ENCODE measurements at places on chromosomes 7 and 10.

GRCh38 chr10:113899952-113900598, 45.6 kb downstream of the NHLRC2 start:
- no peak overlapping the region for H3K4me3 ChIP-seq
- H3K27ac ChIP-seq: no peak overlapping the region
- H3K4me1 ChIP-seq: no peaks in the 10 kb centered on the region
- no peaks in the 10 kb centered on the region for H3K27me3 ChIP-seq
- peaks cover 60% of the 10 kb centered on the region for H3K36me3 ChIP-seq
- DNase-seq: no peak

GRCh38 chr10:49123981-49124950, 8.9 kb upstream of the VSTM4 start:
- no peak overlapping the region for H3K4me3 ChIP-seq
- no peaks in the 10 kb centered on the region for H3K27me3 ChIP-seq
- no peak for DNase-seq
- H3K36me3 ChIP-seq: no peaks in the 10 kb centered on the region
- H3K27ac ChIP-seq: no peak overlapping the region

DNA sequence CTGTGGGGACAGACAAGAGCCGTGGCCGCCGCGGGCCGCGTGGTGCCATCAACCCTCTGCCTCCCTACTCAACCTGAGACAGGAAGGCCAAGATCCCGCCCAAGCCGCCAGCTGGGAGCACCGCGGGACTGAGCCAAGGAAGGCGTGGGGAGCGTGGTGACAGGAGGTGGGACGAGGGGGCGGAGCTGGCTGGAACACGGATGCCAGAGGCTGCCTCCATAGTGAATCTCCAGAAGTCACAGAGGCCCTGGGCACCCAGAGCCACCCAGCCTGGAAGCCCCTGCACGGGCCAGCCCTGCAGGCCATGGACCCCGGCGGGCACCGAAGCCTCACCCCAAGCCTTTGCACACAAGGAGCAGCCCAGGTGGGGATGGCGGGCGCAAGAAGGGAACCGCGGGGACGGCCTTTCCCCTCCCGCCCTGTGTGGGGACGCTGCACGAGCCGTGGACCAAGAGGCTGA, 18.1 kb upstream of the DPYSL4 start:
- H3K4me3 ChIP-seq: no peak overlapping the region
- no peaks in the 10 kb centered on the region for H3K36me3 ChIP-seq
- H3K27ac ChIP-seq: no peak overlapping the region
- H3K4me1 ChIP-seq: no peaks in the 10 kb centered on the region
- peak; percentile 31 for DNase-seq
- peaks cover 15% of the 10 kb centered on the region for H3K27me3 ChIP-seq

- H3K27ac ChIP-seq: no peak overlapping the region
- H3K36me3 ChIP-seq: no peaks in the 10 kb centered on the region
- no peaks in the 10 kb centered on the region for H3K4me1 ChIP-seq
- H3K4me3 ChIP-seq: no peak overlapping the region
Observed at GRCh38 chr7:85713171-85713570, 526.3 kb upstream of the SEMA3D start.

DNA sequence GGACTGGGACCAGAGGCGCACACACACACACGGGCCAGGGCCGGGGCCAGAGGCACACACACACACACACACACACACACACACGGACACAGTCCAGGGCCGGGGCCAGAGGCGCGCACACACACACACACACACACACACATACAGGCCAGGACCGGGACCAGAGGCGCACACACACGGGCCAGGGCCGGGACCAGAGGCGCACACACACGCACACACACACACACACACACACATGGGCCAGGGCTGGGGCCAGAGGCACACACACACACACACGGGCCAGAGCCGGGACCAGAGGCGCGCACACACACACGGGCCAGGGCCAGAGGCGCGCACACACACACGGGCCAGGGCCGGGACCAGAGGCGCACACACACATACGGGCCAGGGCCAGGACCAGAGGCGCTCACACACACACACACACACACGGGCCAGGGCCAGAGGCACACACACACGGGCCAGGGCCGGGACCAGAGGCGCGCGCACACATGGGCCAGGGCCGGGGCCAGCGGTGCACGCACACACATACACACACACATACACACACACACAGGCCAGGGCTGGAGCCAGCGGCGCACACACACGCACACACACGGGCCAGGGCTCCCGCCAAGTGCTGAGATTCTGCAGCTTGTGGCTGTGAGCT, 268.8 kb downstream of the ELFN1 start:
- peaks cover 9% of the 10 kb centered on the region for H3K4me1 ChIP-seq
- H3K4me3 ChIP-seq: peak overlapping the region; percentile 50
- H3K27ac ChIP-seq: no peak overlapping the region
- H3K27me3 ChIP-seq: no peaks in the 10 kb centered on the region
- peak; percentile 51 for DNase-seq

GRCh38 chr10:113301342-113301984, 251.4 kb upstream of the HABP2 start:
- H3K27me3 ChIP-seq: no peaks in the 10 kb centered on the region
- no peak for DNase-seq
- no peaks in the 10 kb centered on the region for H3K36me3 ChIP-seq
- H3K4me1 ChIP-seq: no peaks in the 10 kb centered on the region
- H3K4me3 ChIP-seq: no peak overlapping the region
- no peak overlapping the region for H3K27ac ChIP-seq

DNA sequence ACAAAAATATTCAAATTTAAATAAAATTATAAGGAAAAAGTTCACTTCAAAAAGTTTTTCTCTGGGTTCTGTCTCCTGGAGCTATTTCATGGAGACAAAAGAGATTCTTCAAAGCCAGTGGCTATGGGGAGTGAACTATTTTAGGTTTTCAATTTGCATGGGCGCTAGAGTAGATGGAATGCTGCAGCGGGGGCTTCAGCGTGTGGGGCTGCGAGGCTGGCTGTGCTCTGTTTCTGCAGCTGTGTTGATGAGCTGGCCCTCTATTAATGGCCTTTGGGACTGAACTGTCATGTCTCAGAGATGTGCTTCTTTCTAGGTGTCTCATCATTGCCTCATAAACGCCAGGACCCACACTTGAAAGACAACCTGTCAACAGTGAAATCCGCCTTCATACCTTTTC, 108.4 kb upstream of the NPY start:
- no peaks in the 10 kb centered on the region for H3K27me3 ChIP-seq
- no peak overlapping the region for H3K27ac ChIP-seq
- no peaks in the 10 kb centered on the region for H3K4me1 ChIP-seq
- no peak for DNase-seq
- no peak overlapping the region for H3K4me3 ChIP-seq

DNA sequence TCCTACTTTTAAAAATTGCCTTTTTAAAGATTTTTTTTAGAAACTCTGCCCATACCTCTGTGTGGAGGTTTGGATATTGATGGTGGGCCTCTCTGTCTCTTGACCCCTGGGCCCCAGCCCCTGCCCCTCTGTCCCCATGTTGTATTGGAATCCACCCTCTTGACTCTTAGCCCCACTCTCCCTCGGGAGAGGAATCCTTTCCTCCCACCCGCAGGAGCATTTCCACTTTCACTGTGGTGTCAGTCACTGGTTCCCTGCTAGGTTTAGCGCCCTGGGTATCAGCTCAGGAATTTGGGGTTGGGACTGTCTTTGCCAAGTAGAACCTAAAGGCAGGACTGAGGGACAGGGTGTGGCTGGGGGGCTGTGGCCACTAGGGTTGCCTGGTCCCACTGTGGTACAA, 10.1 kb downstream of the PFKFB3 start:
- no peak overlapping the region for H3K4me3 ChIP-seq
- no peak for DNase-seq
- peaks cover 55% of the 10 kb centered on the region for H3K36me3 ChIP-seq
- no peak overlapping the region for H3K27ac ChIP-seq
- H3K27me3 ChIP-seq: no peaks in the 10 kb centered on the region

DNA sequence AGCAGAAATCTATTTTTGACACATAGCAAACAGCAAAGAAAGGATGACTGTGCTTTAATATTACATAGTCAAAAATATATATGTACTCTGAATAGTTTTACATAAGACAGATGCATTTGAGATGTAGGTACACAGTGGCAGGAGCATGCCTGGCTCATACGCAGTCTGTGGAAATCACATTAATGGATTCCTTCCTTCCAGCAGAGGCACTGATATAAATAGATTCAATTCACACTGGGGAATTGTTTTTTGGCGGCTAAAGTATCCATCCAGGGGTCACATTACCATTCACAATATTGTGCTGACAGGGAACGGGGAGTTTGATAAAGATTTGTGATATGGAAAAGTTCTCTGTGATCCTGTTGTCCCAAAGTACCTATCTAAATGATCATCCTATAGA, 72.5 kb upstream of the AGR3 start:
- H3K4me1 ChIP-seq: no peaks in the 10 kb centered on the region
- DNase-seq: no peak
- H3K36me3 ChIP-seq: no peaks in the 10 kb centered on the region
- no peak overlapping the region for H3K27ac ChIP-seq
- H3K27me3 ChIP-seq: no peaks in the 10 kb centered on the region
- no peak overlapping the region for H3K4me3 ChIP-seq

- no peak overlapping the region for H3K27ac ChIP-seq
- H3K27me3 ChIP-seq: no peaks in the 10 kb centered on the region
- H3K36me3 ChIP-seq: no peaks in the 10 kb centered on the region
- H3K4me3 ChIP-seq: no peak overlapping the region
- no peak for DNase-seq
Observed at GRCh38 chr7:85710960-85711359, 524.1 kb upstream of the SEMA3D start.

GRCh38 chr7:11650030-11650429, 182.0 kb downstream of the THSD7A start:
- H3K4me3 ChIP-seq: no peak overlapping the region
- no peaks in the 10 kb centered on the region for H3K27me3 ChIP-seq
- no peak for DNase-seq
- H3K36me3 ChIP-seq: no peaks in the 10 kb centered on the region
- no peaks in the 10 kb centered on the region for H3K4me1 ChIP-seq

- no peaks in the 10 kb centered on the region for H3K4me1 ChIP-seq
- H3K4me3 ChIP-seq: no peak overlapping the region
- H3K27ac ChIP-seq: no peak overlapping the region
Observed at GRCh38 chr10:123252779-123253178, 98.6 kb downstream of the BUB3 start.

GRCh38 chr10:70206762-70207161, 26.5 kb downstream of the PPA1 start:
- peaks cover 97% of the 10 kb centered on the region for H3K36me3 ChIP-seq
- H3K4me3 ChIP-seq: no peak overlapping the region
- H3K27me3 ChIP-seq: no peaks in the 10 kb centered on the region

DNA sequence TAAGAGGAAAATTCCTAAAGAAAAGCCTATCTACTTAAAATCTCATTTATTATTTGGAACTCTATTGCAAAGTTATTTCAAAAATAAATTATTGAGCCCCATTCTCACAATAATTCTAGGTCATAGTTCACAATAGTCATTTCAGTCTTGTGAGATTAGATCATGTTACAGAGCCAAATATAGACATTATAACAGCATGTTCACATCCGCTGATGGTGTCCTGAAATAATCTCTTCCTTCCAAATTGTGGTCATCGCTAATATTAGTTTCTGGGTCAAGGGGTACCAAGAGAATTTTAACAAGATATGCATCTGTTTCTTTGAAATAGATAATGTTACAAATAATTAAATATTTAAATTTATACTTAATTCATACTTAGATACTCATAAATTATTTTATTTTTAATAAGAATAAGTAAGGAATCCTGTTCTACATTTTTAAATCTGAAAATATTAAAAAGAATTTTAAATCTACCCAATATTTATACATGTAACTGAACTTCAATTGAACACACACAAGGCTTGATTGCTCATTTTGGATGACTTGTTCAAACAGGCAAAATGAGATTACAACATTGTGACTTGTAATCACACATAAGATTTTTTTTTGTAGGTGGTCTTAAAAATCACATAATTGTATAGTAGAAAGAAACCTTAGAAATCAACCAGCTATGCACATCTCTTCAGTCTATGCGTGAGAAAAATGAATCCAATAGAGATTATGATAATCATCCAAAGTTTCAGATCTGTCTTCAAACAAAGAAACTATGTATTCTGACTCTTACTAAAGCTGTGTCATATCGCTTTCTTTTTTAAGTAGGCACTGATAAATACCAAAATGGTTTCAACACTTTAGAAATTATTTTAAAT, 13.1 kb downstream of the GNAT3 start:
- H3K27ac ChIP-seq: peak overlapping the region; percentile 28
- peaks cover 18% of the 10 kb centered on the region for H3K4me1 ChIP-seq
- no peaks in the 10 kb centered on the region for H3K36me3 ChIP-seq
- no peaks in the 10 kb centered on the region for H3K27me3 ChIP-seq
- no peak overlapping the region for H3K4me3 ChIP-seq
- no peak for DNase-seq

GRCh38 chr7:115106316-115106715, 184.4 kb downstream of the MDFIC start:
- H3K27ac ChIP-seq: no peak overlapping the region
- DNase-seq: no peak
- no peaks in the 10 kb centered on the region for H3K4me1 ChIP-seq

GRCh38 chr7:132059141-132059540, 502.7 kb upstream of the PODXL start:
- H3K36me3 ChIP-seq: no peaks in the 10 kb centered on the region
- no peak overlapping the region for H3K27ac ChIP-seq
- H3K27me3 ChIP-seq: no peaks in the 10 kb centered on the region
- no peaks in the 10 kb centered on the region for H3K4me1 ChIP-seq
- DNase-seq: no peak

DNA sequence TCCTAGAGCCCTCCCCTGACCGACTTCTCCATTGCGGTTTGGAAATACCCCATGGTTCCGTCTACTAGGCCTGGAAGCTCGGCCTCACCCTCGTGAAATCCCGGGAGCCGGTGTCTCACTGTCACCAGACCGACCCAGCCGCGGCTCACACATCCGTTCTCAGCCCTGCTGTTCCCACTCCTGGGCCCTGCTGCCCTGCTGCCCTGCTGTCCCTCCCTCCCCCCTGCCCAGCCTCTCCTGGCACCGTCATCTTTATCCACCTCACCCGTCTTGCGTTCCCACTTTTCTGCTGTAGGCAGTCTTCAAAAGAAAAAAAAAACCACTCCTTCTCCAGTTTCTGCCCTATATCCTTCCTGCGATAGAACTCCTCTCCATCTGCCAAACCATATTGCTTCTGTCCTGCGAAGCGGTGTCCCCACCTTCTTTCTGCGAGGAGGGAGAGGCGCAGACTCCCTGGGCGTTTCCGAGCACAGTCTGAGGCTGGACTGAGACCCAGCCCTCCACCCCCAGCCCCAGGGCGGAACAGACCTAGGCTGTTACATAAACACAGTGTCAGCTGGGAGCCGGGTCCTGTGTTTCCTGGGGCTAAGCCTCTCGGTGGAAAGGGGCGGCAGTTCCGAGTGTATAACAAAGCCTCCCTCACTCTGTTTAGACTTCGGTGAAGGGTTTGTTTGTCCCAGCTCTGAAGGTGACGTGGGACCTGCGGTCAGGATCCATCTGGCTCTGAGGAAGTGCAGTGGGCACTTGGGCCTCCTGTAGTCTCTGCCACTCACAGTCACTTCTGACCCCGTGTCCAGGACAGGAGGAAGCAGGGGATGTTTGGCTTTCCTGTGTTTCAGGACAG, 2.8 kb downstream of the AGAP3 start:
- peaks cover 6% of the 10 kb centered on the region for H3K36me3 ChIP-seq
- H3K4me1 ChIP-seq: peaks cover 64% of the 10 kb centered on the region
- H3K4me3 ChIP-seq: peak overlapping the region; percentile 93
- H3K27ac ChIP-seq: peak overlapping the region; percentile 88
- H3K27me3 ChIP-seq: no peaks in the 10 kb centered on the region

Measured in lower lobe of right lung (tissue), 2 donors.